A549 treated with Mapracorat at 1 μM for 4 hours (cell line): ENCODE measurements at places on chromosomes 12 and 14. TPM values are rescaled to one million over a fixed set of nuclear protein-coding genes. Genes with fewer than 3 reads are reported as not detected.

ABCC9 gene
- 0.01 to 0.08 TPM in 2 of 5 replicates, not detected in the others for total RNA-seq

NUAK1 gene
- 5.7 to 7.1 TPM (median 6.8 TPM) in 5 replicates for total RNA-seq

HOXC6 gene
- 3.4 to 5.5 TPM (median 5.1 TPM) in 5 replicates for total RNA-seq

ADAM21 gene
- total RNA-seq, result 0.06 TPM in 2 of 5 replicates, not detected in the others

RD3L gene
- not detected in 5 replicates for total RNA-seq
